ENCODE measurements at places on chromosomes 3 and 15.

DNA sequence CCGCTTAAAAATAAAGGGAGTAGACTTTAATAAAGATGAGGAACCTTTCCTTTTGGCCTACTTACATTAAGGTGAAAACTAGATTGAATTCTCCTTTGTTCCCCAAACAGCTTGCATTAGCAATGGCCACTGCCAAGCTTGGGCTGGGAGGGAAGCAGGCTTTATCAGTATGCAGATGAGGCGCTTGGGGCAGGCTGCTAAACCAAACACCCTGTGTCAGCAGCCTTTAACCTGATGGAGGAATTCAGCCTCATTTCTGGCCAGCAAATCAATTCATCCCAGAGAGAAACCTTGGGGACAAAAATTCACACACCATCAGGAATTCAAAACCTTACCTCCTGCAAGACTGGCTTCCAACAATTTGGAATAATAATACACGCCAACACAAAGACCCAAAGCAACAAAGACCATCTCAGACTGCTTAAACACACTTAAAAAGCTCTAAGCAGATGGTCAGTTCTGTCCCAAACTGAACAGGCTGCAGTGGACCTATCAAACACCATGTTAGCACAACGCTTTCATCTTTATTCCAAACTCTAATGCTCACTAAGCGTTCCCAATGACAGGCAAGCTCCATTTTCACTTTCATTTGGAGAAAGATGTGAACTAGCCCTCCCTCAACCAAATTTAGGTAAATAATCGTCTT lies 255.1 kb upstream of the CMC1 start:
- peak; percentile 12 for DNase-seq

DNA sequence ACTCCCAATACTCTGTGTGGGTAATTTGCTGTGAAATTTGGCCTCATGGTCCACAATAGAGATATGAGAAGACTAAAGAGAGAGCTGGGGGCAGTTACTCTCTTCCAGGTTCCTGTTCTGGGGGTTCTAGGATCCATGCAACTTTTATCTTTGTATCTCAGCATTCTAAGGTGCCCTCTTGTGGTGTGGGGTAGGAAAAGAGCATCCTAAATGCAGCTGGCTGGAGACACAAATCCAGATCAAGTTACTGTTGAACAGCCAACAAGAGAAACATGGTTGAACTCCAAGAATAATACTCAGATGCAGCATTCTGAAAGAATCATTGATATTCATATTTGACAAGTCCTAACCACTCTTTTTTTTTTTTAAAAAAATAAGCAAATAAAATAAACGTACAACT lies 238.2 kb downstream of the GREM1 start:
- peak; percentile 44 for DNase-seq

DNA sequence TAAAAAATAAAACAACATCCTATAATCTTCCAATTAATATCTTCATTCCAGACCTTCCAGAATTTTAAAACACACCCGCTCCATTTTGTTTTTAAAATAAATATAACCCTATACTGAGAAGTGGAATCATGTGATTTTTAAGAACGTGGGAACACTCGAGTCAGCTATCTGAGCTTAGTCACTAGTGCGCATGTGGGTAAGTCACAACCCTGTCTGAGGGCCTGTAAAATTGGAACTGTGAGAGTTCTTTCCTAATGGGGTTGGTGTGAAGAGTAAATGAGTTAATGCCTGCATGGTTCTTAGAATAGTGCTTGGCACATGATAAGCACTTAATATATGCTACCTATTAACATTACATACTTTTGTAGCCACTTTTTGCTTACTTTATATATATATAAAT lies 19.9 kb upstream of the POLR2M start:
- DNase-seq: no peak

DNA sequence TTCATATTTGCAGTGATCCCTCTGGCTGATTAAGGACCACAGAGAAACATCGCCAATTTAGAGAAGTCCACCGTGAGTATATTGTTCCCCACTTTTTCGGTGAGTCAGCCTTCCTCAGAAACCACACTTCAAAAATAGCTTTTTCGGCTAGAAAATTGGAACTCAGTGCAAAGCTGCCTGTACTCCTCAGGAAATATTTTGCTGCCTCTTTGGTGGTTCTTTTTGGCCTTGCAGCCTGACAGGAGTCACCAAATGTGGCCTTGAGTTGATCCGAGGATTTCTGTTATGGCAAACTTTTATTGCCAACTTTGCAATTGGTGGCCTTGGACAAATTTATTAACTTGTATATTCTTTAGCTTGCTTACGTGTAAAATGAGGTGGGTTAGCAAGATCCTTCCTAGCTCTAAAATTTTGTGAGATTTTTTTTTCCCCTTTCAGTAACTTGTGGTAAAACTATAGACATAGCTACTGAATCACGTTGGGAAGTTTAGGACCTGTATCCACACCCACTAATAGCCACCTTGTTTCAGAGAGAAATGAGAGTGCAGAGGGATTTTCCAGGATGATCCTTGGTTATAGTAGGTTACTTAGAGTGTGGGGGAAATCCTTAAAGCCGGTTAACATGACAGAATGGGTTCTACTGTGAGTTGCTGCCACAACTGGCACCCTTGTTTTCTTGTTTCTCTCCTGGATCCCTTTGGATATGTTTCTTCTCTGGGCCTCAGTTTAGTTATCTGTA lies 9.9 kb downstream of the ARL6IP5 start:
- DNase-seq: no peak

GRCh38 chr3:9598783-9599387 lies 45.3 kb upstream of the LHFPL4 start:
- DNase-seq: no peak

DNA sequence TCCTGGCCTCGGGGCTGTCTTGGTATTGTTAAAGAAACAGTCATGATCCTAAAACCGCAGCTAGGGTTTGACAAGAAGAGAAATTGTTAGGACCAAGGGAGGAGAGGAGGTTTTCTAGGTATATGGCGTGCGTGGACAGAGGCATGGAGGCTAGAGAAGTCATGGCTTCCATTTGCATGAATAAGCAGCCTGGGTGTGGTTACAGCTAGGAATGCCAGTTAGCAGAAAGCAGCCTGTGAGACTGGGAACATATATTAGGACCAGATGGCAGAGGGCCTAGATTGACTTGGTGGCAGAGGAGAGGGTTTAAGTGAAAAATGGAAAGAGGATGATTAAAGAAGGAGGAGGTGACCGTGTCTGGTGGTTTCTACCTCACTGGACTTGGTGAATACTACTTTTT lies 573.6 kb upstream of the ARRDC4 start:
- no peak for DNase-seq

DNA sequence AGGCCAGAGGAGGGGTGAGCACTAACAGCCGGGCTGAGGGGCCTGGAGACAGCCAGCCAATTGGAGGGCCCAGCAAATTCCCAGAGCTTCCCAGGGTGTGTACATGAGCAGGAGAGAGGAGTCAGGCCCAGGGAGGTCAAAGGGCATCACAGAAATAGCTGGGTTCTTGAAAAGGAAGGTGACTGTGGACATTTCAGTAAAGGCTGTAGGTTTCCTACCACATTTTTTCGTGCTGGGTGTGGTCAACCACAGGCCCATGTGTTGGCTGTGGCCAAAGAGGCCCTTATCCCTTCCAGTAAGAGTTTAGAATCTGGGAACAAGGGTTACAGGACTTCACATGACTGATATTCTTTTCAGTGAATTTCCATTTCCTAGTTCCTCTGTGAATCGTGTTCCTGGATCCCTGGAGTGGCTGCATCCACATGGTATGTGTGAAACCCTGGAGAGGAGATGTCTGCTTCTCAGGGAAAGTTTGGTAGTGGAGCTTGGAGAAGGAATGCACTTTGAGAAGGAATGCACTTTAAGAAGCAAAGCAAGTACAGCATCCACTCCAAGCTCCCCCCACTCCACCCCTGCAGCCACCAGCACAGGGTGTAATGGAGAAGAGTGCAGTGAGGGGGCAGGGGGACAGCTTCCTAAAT lies 73.2 kb upstream of the HEG1 start:
- no peak for DNase-seq

- DNase-seq: peak; percentile 64
Observed at GRCh38 chr3:51538115-51538458, 432 bp upstream of the RAD54L2 start.

DNA sequence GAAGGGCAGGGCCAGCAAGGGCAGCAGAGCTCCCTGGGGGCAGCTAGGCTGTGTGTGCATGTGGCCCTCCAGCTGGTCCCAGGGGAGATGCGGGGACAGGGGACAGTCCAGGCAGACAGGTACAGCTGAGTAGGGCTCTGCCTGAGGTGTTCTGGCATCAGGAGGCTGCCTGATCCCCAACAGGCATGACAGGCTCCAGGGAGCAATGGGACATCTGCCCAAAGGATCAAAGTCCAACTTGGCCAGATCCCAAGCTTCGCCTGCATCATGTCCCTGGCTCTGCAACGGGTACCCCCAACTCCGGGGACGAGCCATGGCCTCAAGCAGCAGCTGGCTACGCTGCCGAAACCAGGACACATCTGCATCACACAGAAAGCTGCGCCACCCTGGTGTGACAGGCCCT lies 21.8 kb downstream of the ATRIP start:
- peak; percentile 28 for DNase-seq

GRCh38 chr3:42387802-42388651 lies 22.4 kb downstream of the LYZL4 start:
- no peak for DNase-seq

- peak; percentile 24 for DNase-seq
Observed at GRCh38 chr3:12046406-12046805, 42.2 kb downstream of the SYN2 start.

DNA sequence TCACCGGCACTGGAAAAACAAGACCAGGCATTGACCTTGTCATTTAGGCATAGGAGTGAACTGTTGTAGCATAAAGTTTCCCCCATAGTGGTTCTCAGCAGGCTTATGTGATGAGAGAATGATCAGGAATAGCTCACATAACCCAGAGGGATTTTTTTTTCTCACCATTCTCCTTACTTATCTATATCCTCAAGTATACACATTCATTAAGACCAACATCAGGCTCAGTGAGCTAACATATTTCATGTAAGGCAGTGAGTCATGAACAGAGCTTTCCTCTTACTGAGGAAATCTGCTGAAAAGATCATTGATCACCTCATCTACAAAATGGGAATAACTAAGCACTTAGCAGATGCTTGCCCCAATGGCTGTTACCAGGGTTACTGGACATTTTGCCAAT lies 396.6 kb upstream of the TMCO5A start:
- DNase-seq: no peak

DNA sequence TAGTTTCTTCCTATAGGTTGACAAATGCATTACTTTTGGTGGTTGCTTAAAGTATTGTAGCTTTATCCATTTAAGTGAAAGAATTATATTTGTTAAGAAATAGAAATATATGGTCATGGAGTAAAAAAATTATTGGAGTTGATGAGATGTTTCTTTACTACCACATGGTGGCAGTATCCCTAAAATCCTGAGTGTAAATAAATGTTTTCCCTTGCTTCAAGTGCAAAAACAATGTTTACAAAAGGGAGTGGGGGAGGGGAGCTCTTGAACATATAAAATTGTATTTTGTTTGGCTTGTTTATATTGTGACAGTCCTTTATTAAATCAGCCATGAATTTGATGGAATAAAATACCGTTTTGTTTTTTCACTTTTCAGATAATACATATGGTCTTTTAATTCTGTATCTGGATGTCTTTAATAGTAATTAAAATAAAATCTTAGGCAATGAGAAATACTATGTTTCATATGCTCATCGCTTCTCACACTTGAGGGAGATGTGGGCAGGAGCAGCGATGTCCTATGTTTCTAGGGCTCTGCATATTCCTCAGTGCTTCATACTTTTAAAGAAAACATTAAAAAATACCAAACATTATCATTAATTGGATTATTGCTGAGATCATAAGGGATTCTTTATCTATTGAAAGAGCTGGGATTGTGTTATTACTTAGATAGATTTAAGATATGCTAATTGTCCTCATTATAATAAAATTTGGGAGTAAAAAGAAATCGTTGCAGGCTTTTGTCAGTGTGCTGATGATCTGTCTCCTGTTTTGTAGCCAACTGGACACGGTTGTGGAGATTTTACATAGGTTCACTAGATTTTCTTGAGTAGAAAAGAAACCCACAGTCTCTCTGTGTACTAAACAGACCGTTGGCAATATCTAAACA lies 349.7 kb downstream of the TUSC7 start:
- DNase-seq: no peak

GRCh38 chr3:95356764-95357501 lies 1294.1 kb downstream of the NSUN3 start:
- DNase-seq: no peak

- DNase-seq: no peak
Observed at GRCh38 chr3:108079877-108080276, 11.0 kb downstream of the CD47 start.

DNA sequence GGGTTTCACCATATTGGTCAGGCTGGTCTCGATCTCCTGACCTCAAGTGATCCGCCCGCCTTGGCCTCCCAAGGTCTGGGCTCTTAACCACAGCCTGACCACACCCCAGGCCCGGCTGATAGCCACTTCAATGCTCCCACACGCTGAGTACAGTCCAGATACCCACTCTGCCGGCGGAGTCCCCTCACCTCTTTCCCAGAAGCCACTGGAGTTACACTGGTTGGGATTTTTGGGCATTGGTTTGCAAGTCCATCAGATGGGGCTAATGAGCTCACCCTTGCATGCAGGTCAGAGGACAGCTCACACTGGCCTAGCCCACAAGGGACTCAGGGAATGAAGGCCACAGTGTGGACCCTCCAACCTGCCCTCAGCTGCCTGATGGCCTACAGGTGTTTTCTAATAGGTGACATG lies 60.1 kb downstream of the IQSEC1 start:
- DNase-seq: no peak

DNA sequence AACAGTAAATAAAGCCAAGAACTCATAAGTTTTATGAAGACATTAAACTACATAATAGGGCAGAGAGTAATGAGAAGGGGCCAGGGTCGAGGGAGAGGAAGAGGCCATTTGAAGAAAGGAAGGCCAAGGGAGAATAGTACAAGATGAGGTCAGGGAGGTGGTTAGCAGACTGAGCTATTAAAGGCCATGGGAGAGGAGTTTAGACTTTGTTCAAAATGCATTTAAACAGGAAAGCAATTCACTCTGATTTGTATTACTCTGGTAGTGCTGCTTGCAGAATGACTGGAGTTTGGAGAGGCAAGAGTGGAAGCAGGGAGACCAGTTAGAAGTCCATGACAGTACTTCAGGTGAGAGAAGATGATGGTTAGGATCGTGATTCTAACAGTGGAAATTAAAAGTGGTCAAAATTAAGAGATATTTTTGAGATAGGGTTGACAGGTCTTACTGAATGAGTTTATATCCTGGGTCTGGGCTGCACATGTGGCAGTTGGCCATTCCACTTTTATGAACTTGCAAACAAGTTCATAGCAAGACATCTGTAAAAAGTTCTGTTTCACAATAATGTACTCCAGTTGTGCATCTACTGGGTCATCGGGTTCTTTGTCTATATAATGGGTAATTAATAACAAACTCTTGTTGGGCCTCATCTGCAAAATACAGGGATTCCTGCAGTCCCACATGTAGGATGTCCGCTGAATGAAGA lies 16.3 kb downstream of the PPP2R3A start:
- no peak for DNase-seq
